ENCODE measurements at places on chromosomes 7 and 10.
A peak's percentile ranks its signal among the peaks of the same experiment; 100 is the strongest.

DNA sequence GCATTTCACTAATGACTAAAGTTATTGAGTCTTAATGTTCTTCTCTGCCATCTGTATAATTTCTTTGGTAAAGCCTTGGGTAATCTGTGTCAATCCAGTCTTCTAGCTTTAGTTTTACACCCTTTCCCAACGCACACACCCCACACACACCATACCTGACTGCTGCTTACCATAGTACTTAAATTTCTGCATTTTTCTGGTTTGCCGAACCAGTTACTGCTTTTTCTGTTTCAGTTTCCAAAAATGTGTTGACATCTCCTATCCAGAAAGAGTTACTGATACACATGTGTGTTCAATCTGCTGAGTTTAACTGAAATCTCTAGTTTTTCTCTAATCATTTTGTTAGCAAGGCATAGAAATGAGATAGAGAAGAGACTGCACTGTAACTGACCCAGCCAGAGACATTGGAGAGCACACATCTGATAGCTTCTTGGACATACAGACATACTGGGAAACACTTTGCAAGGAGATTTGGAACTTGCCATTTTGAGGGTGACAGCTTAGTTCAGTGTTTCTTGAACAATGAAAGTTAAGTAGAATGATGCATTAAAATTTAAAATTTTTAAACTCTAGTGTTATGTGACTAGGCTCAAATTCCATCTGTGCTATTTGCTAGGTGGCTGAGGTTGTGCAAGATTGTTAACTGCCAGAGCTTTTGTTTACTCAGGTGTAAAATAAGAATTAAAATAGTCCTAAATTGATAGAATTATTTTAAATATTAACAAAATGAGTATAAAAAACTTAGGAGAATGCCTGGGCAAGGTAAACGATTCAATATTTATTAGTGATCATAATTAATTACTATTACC is 807.6 kb downstream of the DNAJB9 start:
- no peak for DNase-seq

DNA sequence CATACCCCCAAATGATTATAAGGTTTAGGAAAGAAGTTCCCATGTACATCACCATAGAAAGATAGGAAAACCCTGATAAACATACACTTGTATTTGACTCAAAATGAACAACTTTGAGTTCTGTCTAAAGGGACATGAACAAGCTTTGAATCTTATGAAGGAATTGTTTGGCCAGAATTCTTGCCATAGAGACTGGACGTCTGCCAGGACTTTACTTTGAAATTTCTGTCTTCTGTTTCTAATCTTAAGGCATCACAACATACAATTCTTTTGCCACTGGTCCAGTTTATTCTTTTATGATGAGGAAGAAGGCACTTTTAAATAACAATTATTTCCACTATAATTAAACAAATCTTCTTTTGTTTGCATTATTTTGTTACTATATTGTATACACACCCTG is 26.2 kb upstream of the CYP26C1 start:
- DNase-seq: no peak

DNA sequence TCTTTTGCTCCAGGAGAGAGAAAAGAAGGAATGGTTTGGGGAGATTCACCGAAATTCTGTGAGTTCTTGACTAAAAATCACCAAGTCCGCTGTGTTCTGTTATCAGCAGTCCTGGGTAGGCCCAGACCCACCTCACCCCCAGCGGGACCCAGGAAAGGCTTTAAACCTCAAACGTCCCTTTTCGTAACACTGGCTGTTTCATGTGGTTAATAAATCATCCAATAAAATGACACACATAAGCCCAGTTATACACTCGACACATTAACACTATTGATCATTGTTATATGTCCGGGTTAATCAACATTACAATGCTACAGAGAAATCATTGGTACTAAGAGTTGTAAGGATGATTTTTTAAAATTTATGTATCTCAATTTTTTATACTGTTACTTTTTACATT is 25.2 kb downstream of the DIP2C start:
- DNase-seq: no peak

GRCh38 chr7:2357571-2357970 is 2.9 kb downstream of the EIF3B start:
- DNase-seq: no peak

- no peak for DNase-seq
Measured at GRCh38 chr7:18828260-18828993, 289.0 kb downstream of the TWIST1 start.

- DNase-seq: peak; percentile 4
Measured at GRCh38 chr10:71520042-71520441, 123.3 kb downstream of the CDH23 start.

- no peak for DNase-seq
Measured at GRCh38 chr7:387132-388022, 97.4 kb downstream of the FOXL3 start.

- no peak for DNase-seq
Measured at GRCh38 chr10:88107296-88108097, 244.1 kb downstream of the PTEN start.

DNA sequence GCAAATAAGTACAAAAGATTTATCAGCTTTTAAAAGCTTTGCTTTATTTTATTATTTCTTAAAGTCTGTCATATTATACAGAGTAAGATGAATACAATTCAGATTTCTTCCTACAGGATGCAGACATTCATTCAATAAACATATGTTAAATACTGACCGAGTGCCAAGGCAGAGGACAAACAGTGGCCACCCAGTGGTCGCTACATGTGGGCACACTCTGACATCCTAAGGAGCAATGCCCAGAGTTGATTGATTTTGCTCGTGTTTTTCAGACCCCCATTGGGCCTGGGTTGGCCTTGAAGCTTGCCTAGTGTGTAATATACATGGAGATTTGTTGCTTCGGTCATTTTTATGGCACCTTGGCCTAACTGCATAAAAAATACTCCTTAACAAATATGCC is 201.2 kb downstream of the CCDC3 start:
- DNase-seq: no peak

- DNase-seq: no peak
Measured at GRCh38 chr10:7789390-7789789, 1.4 kb downstream of the ATP5F1C start.

DNA sequence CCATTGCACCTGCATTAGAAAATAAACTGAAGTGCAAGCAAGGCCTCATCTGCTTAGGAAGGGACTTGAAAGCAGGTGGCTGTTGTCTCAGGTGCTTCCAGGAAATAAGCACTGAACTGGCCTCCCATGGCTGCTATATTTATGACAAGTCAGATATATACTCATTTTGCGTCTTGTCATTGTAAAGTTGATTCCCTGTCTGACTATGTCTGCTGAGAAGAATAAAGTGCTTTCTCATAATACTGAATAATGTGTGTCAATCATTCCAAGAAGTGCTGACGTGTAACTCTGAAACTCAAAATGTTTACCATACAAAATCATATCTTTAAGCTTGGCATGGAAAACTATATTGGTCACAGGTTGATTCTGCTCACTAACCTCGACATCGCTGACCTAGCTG is 44.9 kb upstream of the SVOPL start:
- no peak for DNase-seq

DNA sequence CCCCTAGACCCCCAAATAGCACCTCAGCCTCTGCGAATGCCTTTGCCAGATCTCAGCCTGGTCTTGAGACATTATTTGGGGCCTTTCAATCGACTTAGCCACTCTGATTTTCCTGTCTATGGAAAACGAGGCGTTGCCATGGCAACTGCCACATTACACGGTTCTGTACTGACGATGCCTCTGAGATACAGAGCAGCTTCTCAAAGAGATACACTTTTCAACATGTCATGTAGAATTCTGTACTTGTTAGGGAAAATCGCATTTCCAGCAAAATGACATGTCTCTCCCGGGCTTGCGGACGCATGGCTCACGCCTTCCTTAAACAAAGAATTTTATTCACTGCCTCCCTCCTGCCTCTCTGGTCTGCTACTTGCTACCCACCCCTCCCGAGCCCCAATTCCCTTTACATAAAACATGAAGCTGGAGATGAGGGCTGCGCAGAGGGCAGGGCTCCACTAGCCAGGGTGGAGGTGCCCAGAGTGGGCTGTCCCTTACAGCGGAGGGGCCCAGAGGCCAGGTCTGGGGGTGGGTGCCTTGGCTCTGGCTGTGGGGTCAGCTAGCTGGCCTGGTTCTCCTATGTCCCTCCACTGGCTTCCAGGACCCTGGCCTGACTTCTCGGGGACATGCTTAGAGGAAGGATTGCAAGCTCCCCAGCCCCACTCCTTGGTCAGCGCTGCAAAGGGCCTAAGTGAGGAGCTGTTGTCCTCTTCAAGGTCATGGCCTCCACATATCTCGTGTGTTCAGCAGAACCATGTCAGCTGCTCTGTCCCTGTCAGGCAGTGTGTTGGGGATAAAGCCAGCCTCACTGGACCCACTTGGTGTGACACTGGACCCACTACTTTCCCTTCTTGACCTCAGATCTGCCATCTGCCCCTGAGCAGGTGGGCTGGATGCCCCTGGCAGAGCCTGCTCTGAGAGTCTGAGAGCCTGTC is 342.5 kb downstream of the RPS24 start:
- DNase-seq: no peak

DNA sequence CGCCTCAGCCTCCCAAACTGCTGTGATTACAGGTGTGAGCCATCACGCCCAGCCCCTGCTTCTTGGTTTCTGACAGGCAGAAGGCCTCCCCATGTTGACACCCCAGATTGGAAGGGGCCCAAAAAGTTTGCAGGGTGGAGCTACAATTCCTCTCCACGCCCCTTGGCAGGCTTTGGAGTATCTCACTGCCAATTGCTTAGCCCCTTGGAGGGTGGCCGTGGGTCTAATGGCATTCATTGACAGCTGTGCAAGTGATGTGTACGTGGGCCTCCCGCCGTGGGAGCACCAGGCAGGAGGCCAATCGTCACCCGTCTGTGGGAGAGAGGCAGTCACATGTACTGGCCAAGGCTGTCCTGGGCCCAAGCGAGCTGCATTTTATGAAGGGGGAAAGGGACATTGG is 73.7 kb upstream of the PPIF start:
- no peak for DNase-seq

DNA sequence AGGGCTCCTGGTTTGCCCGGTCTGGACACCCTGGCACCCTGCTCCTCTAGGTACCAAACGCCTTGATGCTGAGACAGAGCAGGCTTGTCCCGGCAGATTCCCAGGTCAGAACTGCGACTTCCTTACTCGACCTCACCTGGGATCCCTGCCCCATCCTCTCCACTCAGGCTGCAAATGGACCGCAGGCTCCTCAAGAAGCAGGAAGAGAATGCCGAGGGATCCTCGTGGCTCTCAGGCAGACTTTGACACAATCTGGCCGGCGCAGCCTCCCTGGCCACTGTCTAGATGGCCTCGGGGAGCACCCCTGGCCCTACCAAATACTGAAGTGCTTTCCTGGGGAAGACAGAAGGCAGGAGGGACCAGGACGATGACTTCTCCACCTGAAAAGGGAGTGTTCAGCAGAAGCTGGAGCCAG is 421 bp upstream of the NODAL start:
- no peak for DNase-seq

DNA sequence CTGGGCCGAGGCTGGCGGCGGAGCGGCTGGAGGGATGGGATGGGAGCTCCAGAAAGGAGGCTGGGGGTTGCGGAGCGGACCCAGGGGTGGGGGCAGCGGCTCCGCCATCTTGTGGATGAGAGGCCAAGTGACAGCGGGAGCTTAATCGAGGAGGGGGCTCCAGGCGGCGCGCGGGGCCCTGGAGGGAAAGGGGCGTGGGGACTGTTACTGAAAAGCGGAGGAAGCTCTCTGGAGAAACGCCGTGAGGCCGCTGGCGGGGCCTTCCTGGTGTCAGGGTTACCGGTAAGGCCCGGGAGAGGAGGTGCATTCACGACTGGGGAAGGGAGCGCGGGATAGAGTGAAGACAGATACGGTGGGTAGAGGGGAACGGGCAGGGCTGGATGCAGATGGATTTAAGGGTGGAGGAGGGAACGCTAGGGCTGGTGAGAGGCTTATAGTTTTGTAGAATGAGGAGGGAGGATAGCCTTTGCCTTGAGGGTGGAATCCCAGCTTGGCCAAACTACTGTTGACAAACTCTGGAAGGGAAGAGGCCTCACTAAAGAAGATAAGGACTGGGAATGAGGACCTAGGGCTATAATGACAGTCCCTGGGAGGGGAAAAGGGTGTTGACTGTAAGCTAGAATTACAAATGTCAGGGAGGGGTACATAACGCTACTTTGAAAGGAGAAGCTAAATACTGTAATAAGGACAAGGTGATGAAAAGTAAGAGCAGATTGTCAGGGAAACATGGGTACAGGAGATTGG is 535 bp downstream of the BTRC start:
- no peak for DNase-seq

DNA sequence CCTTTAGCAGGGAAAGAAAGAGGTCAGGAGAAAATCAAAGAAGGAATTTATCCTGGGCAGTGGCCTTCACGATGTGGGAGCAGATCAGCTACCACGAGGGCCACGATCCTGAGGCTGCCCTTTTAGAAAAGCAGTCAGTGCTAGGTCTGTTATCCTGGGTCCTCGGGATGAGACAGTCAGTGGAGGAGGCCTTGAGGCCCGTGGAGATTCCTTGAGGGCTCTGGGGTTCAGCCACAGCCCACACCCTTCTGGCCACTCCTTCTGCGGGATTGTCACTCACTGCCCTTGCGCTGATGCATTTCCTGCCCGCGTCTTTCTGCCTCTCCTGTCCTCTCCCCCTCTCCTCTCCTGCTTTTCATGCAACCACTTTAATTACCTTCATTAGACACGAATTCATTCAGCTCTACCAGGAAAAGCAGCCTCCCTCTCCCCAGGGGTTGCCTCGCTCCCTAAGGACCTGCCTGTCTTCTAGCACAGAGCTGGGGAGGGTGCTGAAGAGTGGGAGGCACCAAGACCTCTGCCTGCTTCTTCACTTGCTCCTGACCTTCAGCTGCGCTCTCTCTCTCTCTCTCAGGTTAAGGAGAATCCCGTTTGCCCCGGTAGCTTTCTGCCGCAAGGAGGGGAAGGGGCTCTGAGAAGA is 42.6 kb upstream of the LRRC4 start:
- no peak for DNase-seq

DNA sequence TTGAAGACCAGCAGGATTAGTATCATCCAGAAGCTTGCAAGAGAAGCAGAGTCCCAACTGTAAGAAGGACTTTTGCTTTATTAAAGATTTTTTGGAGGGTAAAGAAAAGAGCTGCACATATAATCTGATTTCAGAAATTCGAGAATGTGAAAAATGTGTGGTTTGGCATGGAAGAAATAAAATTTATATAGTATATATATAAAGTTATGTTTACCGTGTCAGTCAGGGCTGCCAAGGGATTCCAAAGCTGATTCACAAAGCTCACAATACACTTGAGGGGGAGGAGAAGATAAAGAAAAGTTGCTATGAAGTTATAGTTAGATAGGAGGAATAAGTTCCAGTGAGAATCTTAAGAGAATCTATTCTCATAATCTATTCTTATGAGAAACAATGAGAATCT is 231.8 kb upstream of the CACNA2D1 start:
- no peak for DNase-seq

- DNase-seq: peak; percentile 14
Measured at GRCh38 chr7:86939197-86939814, 120.1 kb downstream of the ELAPOR2 start.

- DNase-seq: no peak
Measured at GRCh38 chr7:98192781-98193457, 18.3 kb upstream of the BHLHA15 start.

- no peak for DNase-seq
Measured at GRCh38 chr7:109772161-109772560, 1202.5 kb downstream of the DNAJB9 start.
